Progenitor cell of endocrine pancreas (in vitro differentiated cells): ENCODE measurements at places on chromosomes 12 and 14.

GRCh38 chr12:57216014-57216911 is at the start of gene NXPH4:
Gene NXPH4, plus strand, starts transcription at chr12:57216794. Its CDS starts 176 bp downstream, at chr12:57216970.
- no peak for DNase-seq

DNA sequence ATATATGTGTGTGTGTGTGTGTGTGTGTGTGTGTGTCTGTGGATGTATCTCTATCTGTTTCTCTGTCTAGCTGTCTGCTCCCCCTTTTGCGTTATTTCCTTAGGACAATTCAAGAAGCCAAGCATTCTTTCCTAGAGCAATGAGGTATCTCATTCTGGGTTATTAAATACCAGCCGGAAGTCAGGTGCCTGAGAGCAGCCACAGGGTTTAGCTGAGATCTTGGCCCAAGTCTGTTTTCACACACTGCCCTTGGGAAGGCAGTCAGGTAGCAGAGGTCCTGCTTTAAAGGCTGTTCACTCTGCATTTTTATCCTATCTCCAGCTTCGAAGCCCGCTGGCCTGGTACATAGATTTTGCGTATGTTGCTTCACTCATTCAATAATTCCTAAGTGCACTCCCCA is 76.8 kb downstream of the TSPAN9 start:
- DNase-seq = no peak

DNA sequence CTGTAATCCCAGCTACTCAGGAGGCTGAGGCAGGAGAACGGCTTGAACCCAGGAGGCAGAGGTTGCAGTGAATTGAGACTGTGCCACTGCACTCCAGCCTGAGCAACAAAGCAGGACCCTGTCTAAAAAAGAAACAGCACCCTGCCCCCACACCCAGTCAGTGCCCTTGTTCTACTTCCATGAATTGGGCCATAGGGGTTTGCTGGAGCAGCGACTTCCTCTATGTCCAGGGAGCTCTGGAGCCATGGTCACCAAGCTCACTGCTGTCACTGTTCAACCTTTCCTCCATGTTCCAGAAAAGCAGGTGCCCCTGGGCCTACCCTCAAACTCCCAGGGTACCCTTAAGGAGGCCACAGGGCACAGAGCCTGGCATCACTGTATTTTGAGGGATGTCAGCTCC is 116.8 kb downstream of the RIN3 start:
- DNase-seq = no peak

GRCh38 chr14:33463731-33464130 is 487.1 kb downstream of the EGLN3 start:
- no peak for DNase-seq

- DNase-seq = no peak
These were observed 165.4 kb downstream of the DERA start for GRCh38 chr12:16076557-16076956.
